NCI-H1417 (cell line): ENCODE measurements at places on chromosomes 12 and 14.
A peak's percentile ranks its signal among the peaks of the same experiment; 100 is the strongest.

DNA sequence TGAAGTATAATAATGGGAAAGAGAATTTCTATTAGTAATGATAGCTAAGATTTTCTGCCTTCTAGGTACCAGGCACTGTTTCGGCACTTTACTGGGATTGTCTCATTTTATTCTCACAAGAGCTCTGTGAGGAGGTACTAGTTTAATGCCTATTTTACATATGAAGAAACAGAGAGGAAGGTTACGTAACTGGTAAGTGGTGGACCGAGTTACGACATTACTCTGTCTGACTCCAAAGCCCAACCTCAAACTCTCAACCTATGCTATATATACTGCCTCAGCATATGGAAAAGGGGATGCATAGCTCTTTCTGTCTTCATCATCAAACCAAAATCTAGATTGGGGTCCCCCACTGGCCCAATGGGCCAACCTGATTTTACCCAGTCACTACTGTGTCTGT is 133.5 kb downstream of the KTN1 start:
- DNase-seq = no peak

- no peak for DNase-seq
These were observed 30.5 kb downstream of the USP44 start for GRCh38 chr12:95520816-95521215.

GRCh38 chr14:67395876-67396189 is 16.1 kb downstream of the PLEK2 start:
- no peak for DNase-seq

DNA sequence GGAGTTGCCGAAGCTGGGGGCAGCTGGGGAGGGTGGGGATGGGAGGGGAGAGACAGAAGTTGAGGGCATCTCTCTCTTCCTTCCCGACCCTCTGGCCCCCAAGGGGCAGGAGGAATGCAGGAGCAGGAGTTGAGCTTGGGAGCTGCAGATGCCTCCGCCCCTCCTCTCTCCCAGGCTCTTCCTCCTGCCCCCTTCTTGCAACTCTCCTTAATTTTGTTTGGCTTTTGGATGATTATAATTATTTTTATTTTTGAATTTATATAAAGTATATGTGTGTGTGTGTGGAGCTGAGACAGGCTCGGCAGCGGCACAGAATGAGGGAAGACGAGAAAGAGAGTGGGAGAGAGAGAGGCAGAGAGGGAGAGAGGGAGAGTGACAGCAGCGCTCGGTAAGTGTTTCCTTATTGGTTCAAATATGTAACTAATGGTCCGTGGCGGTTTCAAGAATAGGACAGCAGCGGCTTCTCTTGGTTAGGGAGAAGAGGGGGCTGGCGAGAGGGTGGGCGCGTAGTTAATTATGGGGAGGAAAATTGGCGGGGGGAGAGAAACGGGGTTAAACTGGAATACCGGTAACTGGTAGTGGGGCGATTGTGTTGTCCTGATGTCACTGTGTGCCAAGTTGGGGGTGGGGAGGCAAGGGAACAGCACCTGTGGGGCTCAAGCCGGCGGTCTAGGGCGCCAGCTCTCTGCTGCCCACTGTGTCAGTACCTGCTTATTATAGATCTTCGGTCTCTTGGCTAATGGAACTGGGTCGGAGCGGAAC is 8.4 kb downstream of the HOXC8 start:
- peak; percentile 98 for DNase-seq

DNA sequence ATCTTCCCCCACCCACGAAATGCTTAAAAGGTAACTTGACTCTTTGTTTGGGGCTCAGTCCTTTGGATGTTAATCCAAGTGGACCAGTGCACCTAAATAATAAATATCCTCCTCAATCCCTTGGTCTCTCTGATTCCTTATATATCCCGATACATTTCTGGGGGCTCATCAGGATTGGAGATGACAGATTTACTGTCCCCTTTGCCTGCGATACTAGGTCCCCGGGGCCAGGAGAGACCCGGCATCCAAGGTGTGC is 26.3 kb downstream of the KLRK1 start:
- DNase-seq = no peak

DNA sequence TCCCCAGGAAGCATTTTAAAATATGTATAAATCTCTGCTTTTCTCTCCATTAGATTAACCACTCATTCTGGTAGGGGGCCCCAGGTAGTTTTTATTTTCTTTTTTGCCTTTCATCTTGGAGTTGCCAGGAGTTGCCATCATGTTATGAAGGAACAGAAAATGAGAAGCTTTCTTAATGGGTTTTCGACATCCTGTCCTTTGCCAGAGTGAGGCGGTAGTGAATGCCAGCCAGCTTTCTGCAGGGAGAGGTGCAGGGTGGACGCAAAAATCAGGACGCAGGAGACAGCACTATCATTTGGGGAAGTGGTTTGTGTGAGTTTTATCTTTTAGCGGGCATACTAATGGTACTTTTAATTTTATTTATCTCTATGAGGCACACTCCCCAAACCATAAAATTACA is 1.7 kb downstream of the RASSF8 start:
- peak; percentile 36 for DNase-seq

DNA sequence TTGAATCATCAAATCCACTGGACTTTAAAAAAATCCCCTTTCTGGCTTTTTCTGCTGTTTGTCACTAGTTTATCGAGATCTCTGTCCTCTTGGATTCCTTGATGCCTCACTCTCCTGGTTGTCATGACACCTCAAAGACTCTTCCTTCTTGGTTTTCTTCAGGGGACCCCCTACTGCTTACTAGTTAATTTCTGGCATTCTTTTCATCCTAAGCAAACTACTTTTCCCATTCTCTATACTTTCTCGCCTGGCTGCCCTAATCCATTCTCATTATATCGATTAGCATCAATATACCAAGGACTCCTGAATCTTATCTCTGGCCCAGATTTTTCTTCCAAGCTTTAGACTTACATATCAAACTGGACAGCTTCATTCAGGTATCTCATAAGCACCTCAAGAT is 98.6 kb downstream of the NEDD1 start:
- no peak for DNase-seq
